Choroid plexus epithelial cell (primary cell): ENCODE measurements at places on chromosomes 16 and 17.
A peak's percentile ranks its signal among the peaks of the same experiment; 100 is the strongest.

DNA sequence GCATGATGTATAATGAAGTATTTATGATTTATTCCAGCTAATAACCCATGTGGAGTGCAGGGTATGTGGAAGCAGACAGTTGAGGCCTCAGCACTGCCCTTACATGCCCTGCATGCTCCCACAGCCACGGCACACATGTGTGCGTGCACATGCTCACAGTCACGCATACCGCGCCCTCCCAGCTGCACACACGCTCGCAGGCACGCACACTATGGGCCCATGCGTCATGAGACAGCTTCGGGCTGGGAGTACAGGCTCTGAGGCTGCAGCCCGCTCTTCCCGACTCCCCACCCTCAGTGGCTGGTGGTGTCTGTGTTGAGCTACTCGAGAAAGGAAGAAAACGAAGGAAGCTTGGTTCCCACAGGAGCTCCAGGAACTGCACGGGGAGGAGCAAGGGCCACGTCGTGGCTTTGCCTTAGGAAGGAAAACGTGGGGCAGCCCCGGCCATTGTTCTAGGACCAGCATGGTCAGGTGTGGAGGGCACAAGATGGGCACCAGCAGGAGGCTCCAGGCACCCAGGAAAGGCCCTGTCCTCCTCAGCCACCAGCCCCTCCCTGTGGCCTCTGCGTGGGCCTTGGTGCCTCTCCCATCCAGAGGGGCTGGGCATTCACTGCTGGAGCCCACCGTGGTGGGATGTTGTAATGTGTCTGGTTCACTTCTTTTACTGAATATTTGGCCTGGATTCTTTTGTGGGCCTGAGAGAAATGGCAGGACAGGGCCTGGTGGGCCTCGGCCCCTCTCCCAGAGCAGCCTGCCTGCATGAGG is 27.5 kb upstream of the CDH15 start:
- DNase-seq = no peak

- DNase-seq = no peak
These were observed 10.9 kb upstream of the KAT7 start for GRCh38 chr17:49777563-49777962.

- no peak for DNase-seq
These were observed 45.0 kb downstream of the USP31 start for GRCh38 chr16:23104032-23104955.

GRCh38 chr17:27362503-27362902 is 68.6 kb downstream of the WSB1 start:
- DNase-seq = no peak

- DNase-seq = no peak
These were observed 89.1 kb upstream of the GNAO1 start for GRCh38 chr16:56102183-56102686.

DNA sequence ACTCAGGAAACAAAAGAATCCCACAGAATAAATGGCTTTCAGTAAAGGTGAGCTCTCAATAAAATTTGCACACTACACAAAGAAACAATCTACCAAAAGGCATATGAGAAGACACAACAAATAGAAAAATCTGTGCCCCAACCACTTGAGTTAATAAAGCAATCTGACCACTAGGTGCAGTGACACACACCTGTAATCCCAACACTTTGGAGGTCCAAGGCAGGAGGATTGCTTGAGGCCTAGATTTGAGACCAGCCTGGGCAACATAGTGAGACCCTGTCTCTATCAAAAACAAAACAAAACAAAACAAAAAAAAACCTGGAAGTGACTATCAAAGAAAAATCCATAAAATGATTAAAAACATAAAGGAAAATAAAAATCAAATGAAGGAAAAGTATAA is 9.6 kb upstream of the ABCA5 start:
- no peak for DNase-seq

DNA sequence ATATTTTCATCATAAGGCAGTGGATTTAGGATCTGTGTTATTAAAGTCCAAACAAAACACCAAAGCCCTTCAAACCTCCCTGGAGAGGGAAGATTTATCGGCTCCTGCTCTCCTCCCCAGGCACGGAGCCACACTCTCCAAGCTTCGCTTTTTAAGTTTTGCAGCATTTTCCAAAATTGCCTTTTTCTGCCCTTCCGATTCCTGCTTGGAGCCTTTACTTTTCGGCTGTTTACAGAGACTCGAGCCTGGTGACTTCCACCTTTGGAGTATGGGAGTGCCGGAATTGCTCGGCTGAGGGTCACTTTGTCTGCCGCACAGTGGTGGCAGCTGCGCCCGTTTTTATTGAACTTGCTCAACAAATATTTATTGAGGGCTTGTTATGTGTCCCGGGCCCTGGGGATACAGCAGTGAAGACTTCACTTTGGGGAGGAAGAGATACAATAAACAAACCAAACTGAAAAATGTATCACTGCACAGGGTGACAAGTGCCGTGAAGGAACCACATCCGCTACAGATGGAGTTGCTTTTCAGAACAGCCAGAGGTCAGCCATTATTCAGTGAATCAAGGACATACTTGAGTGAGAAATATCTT is 185.5 kb downstream of the NTN1 start:
- no peak for DNase-seq

DNA sequence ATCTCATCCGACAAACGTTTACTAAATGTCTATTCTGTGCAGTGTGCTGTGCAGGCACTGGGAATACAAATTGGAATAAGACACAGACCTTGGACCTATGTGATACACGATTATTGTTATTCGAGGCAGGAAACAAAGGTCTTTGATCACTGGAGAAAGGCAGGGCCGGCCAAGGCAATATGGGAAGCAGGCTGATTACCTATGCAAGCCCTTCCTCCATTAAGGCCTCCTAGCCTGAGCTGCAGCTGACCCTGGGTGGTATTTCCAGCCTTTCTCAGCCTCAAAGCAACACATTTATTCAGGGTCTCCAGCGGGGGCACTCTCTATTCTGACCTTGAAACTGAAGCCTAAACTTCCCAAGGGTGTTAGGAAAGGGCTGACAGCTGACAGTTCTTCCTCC is 13.4 kb downstream of the ST6GALNAC1 start:
- DNase-seq = no peak

GRCh38 chr17:70130289-70130688 is 39.0 kb upstream of the KCNJ2 start:
- DNase-seq = no peak

DNA sequence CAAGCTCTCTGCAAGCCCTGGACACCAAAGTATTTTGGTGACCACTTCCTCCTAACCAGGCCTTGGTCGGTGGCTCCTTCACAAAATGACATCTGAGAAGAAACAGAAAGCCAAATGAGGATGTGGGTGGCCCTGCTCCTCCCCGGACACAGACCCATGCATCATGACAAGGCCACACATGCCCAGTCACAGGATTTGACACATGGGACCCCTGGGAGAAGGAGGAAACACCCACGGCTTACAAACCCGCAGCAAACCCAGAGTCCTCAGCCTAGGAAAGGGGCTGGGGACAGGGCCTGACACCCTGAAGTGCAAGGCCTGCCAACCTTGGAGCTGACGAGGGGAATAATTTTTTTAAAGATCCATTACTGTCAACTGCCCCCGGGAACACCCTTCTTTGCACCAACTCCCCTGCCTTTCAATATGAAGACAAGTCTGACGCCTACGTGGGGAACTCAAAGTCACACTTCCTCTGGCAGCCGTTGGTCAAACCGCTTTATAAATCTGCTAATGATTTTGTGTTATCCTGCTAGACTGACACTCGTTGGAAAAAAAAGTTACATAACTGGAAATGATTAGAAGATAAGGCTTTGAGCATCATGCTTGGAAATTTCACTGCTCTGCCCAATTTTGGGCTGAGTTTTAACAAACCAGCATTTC is 41.3 kb downstream of the GAS7 start:
- no peak for DNase-seq

GRCh38 chr17:40559954-40560591 is 5.2 kb downstream of the CCR7 start:
- DNase-seq = peak; percentile 98

DNA sequence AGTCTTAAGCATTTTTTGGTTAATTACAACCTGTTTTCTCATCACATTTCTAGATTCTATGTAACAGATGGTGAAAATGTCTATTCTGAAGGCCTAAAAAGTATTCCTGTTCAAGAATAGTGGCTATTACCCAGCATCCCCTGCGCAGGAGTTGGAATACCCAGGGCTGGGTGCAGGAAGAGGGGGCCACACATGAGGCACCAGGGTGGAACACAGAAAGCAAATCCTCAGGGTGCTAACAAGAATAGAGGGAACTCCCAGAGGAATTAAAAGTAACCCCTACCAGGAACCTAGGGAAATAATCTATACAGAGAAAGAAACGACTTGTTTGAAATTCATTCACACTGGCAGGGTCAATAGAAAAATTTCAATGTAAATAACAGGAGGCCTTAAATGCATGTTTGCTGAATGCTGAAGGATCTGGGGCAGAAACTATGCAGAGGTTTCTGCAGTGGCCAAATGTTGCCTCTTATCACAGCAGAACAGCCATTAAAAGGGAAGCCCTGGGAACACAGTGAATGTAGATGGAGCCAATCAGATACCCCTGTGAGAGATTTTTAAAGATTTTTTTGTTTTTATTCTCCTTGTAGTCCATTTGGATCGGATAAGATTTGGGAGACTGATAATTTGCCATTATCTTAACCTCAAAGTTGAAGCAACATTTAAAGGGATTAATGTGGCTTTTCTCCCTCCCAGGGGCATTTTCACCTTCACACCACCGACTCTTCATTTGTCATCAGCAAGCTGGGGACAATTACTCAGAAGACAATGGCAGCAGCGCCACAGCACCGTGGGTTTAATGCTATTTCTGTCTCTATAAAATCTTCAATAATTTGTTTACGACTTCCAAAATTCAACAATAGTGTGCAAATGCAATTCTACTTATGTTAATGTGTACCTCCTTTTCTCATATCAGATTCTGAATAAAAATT is 196.0 kb upstream of the PSMD7 start:
- no peak for DNase-seq

DNA sequence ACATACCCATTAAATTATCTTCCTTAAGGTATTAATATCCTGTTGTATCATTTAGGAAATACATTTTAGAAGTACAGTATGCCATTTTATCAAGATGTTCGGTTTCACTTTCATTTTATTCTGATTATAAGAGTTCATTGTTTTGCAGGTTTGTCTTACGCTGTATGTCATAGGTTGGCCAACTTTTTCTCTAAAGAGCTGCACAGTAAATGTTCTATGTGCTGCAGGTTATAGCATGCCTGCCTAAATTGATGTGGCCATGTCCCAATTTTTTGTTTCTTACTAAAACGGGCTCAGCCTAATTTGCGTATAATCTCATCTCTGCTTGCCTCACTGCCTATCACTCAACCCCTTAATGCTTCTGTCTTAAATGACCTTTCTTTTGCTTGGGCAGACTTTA is 126.4 kb downstream of the USP22 start:
- no peak for DNase-seq

GRCh38 chr17:32485261-32486110 is 1.3 kb upstream of the CDK5R1 start:
- no peak for DNase-seq

- DNase-seq = no peak
These were observed 46.6 kb upstream of the CMIP start for GRCh38 chr16:81397879-81398520.

DNA sequence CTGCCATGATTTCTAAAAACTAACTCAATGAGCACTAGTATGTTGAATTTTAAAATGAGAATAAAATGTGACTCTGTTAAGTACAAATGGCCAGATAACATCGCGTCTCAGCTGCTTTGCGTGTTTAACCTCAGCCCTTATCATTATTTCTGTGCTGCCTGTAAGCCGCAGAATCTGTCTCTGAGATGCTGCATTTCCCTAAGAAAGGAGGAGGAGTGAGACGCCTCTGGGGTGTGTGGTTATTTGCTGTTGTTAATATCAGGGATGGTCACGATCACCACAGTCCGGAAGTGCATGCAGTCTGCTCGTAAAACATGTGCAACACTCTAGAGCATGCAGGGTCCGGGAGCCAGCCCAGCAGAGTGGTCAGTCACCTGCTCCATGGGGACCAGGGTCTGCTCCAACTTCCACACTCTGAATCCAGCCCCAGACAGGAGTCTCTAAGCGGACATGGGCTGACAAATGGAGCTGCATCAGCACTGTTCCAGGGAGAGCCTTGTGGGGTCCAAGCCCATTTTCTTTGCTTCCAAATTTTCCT is 342.5 kb downstream of the MAF start:
- DNase-seq = no peak

- DNase-seq = no peak
These were observed 71.5 kb downstream of the TNFRSF13B start for GRCh38 chr17:16900288-16900882.

GRCh38 chr16:48105456-48105855 is 50.3 kb downstream of the ABCC12 start:
- no peak for DNase-seq

DNA sequence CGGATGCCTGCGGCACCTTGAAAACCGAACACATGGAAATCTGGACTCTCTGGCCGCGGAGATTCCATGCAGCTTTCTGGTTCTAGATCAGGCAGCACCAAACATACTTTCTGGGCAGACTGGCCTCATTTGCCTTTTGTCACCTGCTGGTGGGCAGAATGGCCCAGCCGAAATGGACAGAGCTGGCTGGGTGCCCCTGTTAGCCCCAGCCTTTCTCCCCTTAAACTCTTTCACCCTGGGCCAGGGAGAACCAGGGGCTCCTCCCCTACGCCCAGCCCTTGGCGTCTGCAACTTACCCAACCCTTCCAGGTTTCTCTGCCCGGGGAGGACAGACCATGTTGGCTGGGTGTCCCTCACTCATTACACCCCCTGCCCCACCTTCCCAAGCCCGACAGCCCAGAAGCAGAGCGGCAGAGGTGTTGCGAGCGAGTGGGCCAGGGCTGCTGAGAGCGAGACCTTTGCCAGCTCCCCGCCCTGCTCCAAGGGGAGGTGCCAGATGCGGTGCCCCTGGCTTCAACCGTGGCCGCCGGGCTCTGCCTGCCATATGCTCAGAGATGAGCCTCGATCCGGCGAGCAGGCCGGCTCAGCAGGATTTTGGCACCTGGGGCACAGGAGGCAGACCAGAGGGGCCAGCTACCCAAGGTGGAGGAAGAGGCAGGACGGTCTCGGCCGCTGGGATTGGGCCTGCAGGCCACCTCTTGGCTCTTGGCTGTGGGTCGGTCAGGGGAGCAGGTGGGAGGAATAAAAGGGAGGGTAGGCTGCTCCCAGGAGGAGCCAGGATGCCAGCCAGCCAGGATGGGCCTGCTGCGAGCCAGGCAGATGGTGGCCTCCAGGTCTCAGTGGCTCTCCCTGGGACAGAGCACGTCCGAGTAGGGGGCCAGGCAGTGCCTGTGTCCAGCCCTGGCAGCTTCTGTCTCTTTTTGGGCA is 191.3 kb downstream of the NTN1 start:
- DNase-seq = no peak

DNA sequence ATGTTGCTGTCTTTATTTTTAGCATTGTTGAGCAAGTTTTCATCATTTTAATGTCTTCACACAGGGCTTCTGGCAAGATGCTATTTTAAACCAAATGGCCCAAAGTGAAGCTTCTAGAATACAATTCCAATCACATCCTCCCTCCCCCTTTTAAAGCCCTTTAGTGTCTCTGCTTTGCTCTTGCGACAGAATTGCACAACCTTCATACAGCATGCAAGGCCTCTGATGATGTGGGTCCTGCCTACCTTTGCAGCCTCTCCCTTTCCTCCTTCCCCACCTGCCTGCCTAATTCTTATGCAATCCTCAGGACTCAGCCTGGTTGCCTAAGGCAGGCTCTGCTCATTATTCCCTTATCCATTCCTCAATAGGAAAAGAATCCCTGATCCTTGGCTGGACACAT is 381.7 kb downstream of the SLC39A11 start:
- no peak for DNase-seq
